SJCRH30 (cell line): ENCODE measurements at places on chromosomes 3 and 15.

GRCh38 chr15:80324545-80325080 is 72.6 kb upstream of the CTXND1 start:
- DNase-seq, result no peak

GRCh38 chr3:42036483-42036823 is 54.7 kb upstream of the TRAK1 start:
- DNase-seq, result peak; percentile 45

DNA sequence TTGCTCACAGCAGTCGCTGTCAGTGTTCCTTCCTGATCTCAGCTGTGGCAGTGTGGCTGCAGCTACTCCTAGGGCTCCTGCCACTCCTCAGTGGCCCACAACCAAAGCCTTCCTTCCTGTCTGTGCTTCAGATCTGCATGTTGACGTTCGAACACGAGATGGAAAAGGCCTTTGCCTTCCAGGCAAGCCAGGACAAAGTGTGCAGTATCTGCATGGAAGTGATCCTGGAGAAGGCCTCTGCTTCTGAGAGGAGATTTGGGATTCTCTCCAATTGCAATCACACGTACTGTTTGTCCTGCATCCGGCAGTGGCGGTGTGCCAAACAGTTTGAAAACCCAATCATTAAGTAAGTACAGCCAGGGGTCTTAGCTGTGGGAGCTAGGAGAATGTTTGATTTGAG is 17.8 kb downstream of the MKRN2 start:
- no peak for DNase-seq

GRCh38 chr3:186570941-186571643 is 572 bp downstream of the DNAJB11 start:
- no peak for DNase-seq

DNA sequence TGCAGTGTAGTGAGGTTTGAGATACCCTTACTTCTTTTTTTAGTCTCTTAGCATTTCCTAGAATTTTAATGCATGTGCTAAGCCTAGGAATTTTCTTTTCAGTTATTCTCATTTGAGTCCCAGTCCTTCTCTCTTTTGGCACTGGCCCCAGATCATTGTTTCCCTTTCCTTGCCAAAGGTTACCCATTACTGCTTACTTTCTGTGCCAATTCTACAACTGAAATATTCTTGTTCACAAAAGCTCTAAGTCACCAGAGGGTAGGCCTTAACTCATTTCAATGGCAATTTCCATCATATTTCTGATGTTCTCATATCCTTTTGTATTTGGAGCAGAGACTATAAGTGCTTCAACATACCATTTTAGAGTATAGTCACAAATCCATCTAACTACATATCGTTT is 199.6 kb upstream of the CBLB start:
- no peak for DNase-seq
